CD4-positive, alpha-beta T cell treated with Interleukin-1 beta for 1 hour (primary cell): ENCODE measurements at places on chromosomes 16 and 17.

- DNase-seq = no peak
Measured at GRCh38 chr16:26993511-26993910, 73.2 kb upstream of the C16orf82 start.

DNA sequence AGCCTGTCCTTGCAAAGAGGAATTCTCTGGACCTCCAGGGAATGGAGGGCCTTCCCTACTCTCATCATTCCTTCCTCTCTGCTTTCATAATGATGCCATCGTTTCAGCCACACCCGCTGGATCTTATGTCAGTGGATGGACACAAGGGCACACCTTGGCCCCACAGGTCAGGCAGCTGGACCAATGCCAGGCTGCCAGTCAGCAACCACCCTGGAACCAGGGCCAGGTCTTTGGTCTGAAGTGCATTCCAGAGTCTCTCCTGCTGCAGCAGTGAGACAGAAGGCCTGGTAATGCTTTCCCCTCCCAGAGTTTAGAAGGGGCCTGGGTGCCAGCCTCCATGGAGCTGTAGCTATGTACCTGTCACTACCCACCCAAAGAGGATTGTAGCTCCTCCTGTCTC lies 7.4 kb downstream of the C1QL1 start:
- DNase-seq = no peak

DNA sequence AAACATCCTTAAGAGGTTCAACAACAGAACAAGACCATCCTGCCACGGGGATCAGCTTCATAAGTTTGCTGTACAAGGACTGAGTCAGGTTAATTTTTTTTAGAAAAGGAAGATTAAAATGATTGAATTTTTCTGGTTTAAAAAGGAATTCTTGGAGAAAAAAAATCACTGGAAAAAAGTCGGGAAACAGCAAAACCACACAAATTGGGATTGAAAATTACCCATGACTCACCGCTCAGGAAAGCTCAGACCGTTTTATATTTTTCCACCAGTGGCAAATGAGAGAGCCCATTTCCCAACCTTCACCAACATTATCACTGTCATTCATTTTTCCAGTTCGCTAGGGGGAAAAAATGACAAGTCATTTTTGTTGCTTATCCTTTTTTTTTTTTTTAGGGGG lies 46.6 kb downstream of the MRM3 start:
- DNase-seq = no peak

GRCh38 chr17:43975898-43976297 lies 22.2 kb upstream of the PYY start:
- no peak for DNase-seq

- DNase-seq = peak; percentile 50
Measured at GRCh38 chr16:12089492-12090150, 113.1 kb downstream of the SNX29 start.

- DNase-seq = peak; percentile 87
Measured at GRCh38 chr17:78442648-78443218, 64.3 kb downstream of the PGS1 start.
